ENCODE measurements at places on chromosomes 1 and 21.

DNA sequence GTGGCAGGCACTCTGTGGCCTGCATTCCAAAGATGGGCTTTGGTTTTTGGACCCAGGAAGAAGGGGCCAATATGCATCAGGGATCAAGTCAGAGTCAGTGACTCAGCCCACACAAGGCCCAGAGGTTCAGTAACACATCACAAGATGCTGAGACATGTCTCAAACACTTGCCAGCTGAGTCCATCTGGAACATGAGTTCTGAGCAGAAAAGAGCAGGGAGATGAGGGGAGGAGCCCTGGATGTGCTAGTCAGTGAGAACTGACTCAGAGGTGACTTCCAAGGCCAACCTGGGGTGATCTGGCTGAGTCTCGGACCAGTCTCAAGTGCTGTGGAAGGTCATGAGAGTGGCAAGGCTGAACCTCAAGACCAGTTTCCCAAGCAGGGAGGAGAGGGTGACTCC is 150.1 kb downstream of the CDC7 start:
- peak; percentile 97 for DNase-seq

- DNase-seq, result peak; percentile 64
These were observed 1.5 kb upstream of the PRDX6 start for GRCh38 chr1:173475564-173476196.

- peak; percentile 43 for DNase-seq
These were observed 13.1 kb downstream of the MAP1LC3C start for GRCh38 chr1:241985787-241986186.

- no peak for DNase-seq
These were observed 8.7 kb downstream of the DNAJC6 start for GRCh38 chr1:65317866-65318653.

GRCh38 chr21:37987668-37988067 is 71.4 kb upstream of the KCNJ6 start:
- no peak for DNase-seq

DNA sequence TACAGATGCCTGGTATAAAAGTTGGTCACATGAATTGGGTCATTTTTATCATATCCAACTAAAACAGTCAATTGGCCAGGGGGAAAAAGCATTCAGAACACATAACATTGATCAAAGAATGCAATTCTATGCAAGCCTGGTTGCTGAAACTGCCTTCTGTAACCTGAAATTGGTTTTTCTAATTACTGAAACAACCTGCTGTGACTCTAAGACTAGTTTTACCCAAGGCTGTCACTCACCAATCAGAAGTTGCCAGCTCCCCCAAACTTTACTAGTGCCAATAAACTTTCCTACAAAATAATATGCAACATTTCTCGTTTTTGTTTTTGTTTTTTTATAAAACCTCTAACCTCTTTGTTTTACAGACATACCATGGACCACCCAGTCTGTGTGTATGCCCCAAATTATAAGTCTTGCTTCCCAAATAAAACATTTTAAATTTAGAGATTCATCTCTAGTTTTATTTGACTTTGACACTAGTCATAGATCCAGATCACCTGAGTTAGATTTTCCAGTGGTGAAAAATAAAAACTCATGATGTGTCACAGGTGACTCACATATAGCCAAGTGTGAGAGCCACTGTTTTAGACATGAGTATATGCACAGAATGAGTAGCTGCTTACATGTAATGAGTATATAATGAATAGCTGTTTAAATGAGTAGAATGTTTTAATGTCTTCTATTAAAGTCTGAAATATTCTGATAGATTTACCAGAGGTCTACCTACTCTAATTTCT is 64.2 kb upstream of the CR2 start:
- peak; percentile 62 for DNase-seq

- no peak for DNase-seq
These were observed 110.7 kb upstream of the TMEM51 start for GRCh38 chr1:15042866-15043265.

GRCh38 chr1:112850034-112850757 is 105.8 kb downstream of the SLC16A1 start:
- no peak for DNase-seq

- no peak for DNase-seq
These were observed 7.4 kb upstream of the SCYL3 start for GRCh38 chr1:169901115-169901514.

DNA sequence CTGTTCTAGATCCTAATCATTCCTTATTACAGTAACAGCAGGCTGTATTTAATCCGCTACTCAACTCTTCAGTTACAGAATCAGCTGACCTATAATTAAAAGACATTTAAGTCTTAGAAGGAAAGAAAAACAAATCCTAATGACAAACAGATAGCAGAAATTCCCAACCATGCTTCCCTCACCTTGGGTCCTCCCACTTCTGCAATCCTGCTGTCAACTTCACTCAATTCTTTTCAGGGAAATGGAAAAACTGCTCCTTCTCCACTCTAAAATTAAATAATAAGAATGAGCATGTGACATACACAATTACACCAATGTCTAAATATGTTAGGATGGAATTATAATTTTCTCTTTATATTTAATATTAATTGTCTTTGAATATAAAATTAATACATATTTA is 182.6 kb upstream of the LYPLAL1 start:
- no peak for DNase-seq

GRCh38 chr1:245938046-245938435 is 569.0 kb downstream of the SMYD3 start:
- no peak for DNase-seq

DNA sequence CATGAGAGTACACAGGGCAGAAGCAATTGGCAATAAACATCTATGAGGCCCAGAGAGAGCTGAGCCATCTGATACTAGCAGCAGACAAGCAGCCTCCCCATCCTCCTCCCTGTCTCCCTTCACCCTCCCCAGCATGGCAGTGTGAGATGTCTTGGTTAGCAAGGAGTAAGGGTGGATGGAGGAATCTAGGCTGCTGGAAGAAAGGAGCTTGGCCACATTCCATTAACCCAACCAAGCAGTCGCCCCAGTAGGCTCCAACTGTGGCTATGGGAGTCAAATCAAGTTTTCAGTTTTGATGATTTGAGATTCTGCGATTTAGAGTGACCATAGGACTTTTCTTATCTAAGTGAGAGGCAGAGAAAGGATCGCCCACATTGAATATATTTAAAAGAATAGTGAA is 12.9 kb upstream of the RUNX1 start:
- no peak for DNase-seq

GRCh38 chr1:168057921-168058320 is 78.8 kb downstream of the GPR161 start:
- DNase-seq, result no peak

DNA sequence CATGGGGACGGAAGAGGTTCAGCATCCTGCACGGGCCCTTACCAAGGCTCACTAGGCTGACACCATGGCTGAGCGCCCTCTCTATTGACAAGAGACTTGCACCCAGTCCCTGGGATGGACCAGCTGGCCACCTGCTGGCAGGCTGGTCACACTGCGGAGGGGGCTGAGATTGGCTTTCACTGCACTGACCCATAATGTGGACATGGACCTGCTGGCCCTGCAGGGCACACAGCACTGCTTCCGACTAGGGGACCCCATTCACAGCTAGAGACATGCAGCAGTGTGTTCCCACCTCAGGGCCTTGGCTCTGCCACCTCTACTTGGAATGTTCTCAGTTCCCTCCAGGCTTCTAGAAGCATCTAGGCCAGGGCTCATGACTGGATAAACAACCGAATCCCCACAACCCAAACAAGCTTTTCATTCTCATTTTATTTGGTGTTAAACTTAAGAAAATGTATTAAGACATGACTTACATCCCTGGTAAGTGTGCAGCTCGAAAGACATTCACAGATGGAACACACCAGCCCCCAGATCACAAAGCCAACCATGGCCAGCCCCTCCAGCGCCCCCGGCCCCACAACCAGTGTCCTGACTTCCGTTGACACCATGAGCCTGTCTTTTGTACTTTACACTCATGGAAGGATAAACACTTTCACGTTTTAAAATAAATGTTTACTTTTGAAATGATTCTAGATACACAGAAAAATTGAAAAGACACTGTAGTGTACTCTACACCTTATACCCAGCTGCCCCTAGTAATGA is 9.3 kb upstream of the SRARP start:
- DNase-seq, result peak; percentile 51

DNA sequence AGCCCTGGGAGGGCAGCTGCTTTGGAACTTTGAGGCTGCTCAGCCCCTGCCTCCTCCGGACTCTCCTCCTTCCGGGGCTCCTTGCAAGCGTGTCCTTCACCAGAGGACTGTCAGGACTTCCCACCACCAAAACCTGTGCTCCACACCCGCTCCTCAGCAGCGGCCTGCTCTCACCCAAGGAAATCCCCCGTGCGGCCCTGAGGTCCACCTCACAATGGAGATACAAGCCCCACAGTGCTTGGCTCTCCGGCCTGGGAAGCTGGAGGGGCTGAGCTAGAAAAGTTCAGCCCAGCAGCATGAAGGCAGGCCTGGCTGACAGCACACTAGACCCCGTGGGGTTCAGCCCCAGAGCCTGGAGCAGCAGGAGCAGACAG is 33.6 kb downstream of the PGBD5 start:
- DNase-seq, result no peak
